ENCODE measurements at places on chromosomes 12 and 14.

GRCh38 chr14:89616852-89617341 is 199.9 kb upstream of the FOXN3 start:
- DNase-seq, result peak; percentile 20

- no peak for DNase-seq
Measured at GRCh38 chr12:2633176-2633824, 161.5 kb upstream of the FKBP4 start.

- peak; percentile 73 for DNase-seq
Measured at GRCh38 chr14:60508707-60509437, at the start of gene SIX6. Gene SIX6, plus strand, starts transcription at chr14:60509146. Its CDS starts 253 bp downstream, at chr14:60509399.

GRCh38 chr12:56193025-56193578 is 3.8 kb upstream of the SMARCC2 start:
- DNase-seq, result peak; percentile 73

DNA sequence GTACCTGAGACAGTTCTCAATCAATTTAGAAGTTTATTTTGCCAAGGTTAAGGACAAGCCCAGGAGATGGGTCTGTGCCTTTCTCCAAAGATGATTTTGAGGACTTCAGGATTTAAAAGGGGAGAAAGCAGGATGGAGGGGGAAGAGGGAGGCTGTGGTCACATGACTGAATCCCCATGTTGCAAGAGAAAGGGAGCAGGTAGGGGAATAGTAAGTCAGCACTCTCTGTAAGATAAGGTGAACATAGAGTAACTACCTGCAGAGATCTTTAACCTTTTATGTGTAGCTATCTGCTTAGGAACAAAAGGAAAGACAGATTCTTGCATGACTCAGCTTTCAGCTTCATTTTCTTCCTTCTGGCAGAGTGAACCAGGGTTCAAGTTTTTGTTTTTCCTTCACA is 25.9 kb downstream of the DGLUCY start:
- DNase-seq, result no peak

- DNase-seq, result no peak
Measured at GRCh38 chr14:32468955-32469354, 139.9 kb downstream of the AKAP6 start.

- DNase-seq, result no peak
Measured at GRCh38 chr14:61553730-61554641, 141.3 kb upstream of the HIF1A start.

DNA sequence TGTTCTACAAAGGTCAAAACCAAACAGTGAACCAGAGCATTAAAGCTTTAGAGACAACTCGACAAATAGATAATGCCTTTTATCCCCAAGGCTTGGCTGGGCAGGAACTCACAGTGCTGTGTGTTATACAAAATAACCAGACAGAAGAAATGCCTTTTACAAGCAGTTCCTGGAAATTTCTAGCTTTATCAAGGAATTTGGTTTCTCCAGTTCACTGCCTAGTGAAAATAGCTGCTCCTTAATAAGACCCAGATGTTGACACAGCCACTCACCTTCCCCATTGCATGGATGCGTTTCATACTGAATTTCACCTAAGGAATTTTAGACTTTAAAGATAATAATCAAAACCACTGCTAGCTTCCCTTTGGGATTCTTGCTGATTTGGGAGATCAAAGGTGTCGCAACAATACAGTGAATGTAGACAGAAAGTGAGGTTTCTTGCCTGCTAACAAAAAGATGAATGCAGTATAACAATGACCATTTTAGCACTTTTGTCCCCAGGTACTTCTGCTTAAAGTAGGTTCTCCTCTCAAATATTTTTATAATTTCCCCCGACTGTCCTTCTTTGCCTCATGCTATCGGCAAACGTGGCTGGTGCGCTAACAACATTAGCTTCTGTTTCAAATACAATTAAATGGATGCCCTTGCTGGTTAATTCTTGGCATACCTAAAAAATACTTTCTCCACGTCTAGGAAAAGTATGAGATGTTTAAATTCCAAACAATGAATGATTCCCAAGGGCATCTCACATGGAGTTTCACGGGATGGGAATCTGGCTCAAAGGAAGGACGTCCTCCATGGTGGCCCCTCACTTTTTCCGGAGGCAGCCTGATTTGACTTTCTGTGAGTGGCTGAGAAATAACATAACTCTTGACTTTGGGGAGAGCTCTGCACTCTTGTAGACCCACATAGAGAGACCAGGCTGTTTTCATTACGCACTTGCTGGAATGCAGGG is 162.4 kb downstream of the C12orf75 start:
- DNase-seq, result no peak

DNA sequence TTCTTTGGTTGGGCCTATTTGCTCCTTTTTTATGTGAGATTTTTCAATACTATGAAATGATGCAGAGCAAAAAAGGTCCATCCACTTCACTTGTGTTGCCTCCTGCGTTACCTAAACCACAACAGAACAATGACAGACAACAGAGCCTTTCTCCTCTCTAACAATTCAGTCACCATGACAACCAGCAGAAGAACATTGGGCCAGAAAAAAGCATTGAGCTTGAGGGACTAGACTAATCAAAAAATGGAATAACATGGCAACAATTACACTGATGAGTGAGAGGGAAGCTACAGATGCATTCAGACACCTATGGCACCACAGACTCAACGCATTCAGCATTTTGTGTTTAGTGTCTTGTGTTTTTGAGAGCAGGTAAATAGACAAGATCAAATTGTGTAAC is 44.6 kb upstream of the PTCSC3 start:
- no peak for DNase-seq

GRCh38 chr12:116376354-116377193 is 99.1 kb upstream of the MED13L start:
- DNase-seq, result no peak

DNA sequence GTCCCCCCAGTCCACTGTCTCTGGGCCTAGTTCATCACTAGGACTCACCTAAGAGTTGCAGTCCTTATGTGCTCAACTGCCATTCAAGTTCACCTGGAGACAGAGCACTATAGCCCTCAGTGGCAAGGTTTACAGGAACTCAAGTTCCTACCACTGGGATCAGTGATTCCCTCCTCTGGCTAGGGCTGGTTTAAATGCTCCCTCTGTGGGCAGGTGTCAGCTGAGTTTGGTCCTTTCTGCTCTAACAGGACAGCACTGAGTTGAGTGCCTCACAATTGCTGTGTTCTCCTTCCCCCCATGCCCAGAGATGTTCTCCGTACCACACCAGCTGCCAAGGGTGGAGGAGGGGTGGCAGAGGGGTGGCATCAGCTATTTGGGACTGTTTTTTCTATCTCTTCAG is 20.8 kb upstream of the SAV1 start:
- DNase-seq, result no peak

DNA sequence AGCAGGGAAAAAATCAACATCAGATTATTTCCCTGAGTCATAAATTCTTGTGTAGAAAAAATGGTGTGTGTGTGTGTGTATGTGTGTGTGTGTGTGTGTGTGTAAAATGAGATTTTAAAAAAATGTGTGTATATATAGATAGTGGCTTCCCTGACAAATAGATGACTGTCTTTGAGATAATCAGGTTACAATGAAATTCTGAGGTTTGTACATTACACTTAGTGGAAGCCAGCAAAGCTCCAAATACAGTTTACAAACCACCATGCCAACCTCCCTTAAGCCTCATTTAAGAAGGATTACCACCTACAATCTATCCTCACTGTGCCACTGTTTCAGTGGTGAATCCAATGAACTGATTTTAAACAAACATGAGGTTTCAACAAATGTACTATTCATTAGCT is 93.8 kb downstream of the MED13L start:
- no peak for DNase-seq

GRCh38 chr14:101224356-101225156 is 321.0 kb upstream of the RTL1 start:
- no peak for DNase-seq

DNA sequence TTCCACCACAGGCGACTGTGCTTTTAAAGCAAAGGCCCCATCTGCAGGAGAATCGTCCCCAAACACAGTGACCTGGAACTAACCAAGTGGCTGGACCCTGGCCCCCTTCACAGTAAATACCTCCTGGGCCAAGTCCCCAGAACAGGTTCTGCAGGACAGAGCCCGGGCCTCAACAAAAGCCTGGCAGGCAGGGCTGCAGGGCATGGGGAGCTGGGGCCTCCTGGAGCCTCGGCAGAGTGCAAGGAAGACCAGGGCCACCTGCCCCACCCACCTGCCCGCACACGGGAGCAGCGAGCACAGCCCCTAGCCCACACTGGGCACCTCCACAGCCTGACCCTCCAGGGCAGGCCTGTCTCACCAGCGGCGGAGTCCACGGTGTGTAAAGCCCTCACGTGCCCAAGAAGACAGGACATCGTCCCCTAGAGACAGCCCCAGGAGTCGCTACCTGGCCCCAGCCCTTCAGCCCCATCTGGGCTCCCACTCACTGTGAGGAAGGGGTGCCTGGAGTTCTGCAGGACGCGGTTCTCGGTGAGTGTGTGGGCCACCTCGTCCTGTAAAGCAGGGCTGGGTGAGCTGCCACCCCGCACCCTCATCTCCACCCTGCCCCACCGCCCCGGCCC is 21.0 kb downstream of the AKT1 start:
- DNase-seq, result no peak

- DNase-seq, result no peak
Measured at GRCh38 chr14:73125746-73126145, 10.6 kb upstream of the PSEN1 start.

DNA sequence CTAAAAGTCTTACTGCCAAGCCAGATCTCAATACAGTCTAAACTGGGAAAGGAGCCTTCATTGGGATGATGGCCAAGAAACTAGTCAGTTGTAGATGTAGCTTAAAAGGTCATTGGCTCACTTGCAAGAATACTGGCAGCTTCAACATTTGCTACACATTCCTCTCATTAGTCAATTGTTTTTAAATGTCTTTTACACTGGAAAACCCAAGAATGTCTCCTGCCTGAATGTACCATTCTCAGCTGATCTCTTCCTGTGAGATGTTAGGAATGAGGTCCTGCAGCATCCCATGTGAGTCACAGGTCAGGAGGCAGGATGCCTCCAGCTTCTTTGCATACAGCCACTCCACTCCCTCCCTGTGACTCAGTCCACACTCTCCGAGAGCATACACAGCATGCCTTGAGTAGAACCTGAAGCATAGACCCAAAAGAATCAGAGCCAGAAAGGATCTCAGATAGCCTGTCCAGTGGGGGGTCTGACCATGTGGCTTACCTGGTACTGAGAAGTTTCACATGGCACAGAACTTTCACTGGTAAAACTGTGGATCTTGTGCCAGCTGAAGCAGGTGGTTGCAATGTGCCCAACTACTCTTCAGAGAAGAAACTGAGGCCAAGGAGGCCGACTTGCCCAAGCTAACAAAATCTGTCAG is 56.0 kb upstream of the HECTD1 start:
- DNase-seq, result no peak

DNA sequence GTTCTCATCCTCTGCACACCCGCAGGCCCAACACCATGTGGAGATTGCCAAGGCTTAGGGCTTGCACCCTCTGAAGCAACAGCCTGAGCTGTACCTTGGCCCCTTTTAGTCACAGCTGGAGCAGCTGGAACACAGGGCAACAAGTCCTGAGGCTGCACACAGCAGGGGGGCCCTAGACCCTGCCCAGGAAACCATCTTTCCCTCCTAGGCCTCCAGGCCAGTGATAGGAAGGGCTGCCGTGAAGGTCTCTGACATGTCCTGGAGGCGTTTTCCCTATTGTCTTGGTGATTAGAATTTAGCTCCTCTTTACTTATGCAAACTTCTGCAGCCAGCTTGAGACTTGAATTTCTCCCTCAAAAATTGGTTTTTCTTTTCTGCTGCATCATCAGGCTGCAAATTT is 373.5 kb upstream of the CLEC14A start:
- DNase-seq, result no peak

- no peak for DNase-seq
Measured at GRCh38 chr12:88308825-88309224, 166.7 kb downstream of the TMTC3 start.

DNA sequence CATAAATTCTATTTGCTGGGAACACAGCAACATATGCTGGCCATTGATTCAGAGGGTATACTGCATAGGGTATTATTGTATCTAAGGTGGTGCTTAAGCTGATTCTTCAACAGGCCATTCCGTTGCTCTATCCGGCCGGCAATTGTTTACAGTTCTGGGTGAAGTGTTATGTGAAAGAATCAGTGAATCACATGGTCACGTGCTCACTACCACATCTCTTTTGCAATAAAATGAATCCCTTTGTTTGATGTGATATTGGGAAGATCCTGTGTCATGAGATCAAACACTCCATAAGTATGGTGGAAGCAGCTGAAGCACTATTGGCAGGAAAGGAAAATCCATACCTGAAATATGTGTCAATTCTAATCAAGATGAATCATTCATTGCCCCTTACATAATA is 7.6 kb upstream of the USP15 start:
- no peak for DNase-seq

DNA sequence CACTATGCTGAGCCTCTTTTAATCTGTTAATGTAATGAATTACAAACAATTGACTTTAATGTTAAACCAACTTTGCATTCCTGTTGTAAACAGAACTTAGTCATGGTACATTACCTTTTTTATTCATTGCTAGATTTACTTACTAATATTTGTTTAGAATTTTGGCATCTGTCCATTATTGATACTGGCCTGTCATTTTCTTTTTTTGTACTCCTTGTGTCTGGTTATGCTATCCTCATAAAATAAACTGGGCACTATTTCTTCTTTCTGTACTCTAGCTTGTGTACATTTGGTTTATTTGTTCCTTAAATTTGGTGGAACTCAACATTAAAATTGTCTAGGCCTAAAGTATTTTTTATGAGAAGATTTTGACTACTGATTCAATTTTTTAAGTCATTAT is 32.1 kb downstream of the SPATA7 start:
- no peak for DNase-seq

GRCh38 chr12:84996759-84997158 is 39.3 kb downstream of the TSPAN19 start:
- DNase-seq, result no peak

DNA sequence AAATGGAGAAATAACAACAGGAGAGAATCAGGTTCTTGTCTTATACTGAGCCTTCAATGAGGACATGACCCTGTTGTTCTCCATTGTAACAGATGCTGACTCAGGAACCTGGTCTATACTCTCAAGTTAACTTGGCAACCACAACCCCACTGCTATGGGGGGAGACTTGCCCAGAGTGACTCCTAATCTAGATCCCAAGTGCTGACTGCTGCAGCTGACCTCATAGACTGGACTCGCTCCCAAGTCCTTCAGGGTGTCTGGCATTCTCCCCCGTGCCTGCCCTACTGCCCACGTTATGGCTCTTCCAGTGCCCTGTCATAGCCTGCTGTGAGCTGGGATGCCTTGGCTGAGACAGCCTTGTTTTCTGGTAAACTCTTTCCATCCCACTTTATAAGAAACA is 37.1 kb downstream of the NID2 start:
- DNase-seq, result no peak

Data from nephron progenitor cell (in vitro differentiated cells).